ENCODE measurements at places on chromosomes 1 and 21.

- DNase-seq: no peak
Observed at GRCh38 chr1:101262630-101263348, 26.0 kb downstream of the S1PR1 start.

DNA sequence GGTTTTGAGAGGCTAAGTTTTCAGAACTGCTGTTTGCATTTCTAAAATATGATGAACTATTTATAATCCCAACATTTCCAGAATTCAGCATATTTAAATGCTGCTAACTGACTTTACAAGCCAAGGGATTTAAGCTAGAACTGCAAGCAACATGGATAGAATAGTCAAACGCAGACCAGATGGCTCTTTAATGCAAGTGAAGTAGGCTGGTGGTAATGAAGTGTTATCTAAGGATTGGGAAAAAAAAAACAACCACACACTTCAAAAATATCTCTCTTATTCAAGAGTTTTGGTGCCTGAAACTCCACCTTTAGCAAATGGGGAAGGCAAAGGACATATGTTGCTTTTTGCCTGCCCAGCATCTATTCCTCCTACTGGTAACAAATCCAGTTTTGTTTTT is 20.9 kb upstream of the SSX2IP start:
- no peak for DNase-seq

DNA sequence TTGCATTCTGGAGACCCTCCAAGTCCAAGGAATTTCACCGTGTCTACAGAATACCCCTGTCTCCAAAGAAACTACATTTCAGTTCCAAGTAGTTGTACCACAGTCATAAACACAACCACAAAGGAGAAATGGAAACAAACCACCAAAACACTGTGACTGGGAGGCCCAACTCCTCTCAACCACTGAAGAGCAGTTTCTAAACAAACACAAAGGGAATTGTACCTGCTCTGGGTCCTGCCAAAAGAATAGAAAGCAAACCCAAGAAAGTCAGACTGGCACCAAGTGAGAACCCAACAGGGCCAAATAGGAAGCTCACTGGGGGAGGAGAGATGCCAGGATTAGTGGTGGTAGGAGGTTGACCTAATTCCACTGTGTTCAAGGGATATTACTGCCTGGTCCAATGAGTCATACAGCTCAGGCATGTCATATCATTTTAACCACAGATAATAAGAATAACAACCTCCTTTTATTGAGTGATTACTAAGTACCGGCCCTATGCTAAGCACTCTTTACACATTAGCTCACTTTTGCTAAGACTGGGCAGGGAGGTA is 123.9 kb upstream of the PPP2R5A start:
- no peak for DNase-seq

- no peak for DNase-seq
Observed at GRCh38 chr1:220326578-220326977, 54.3 kb upstream of the RAB3GAP2 start.

- DNase-seq: no peak
Observed at GRCh38 chr1:109266965-109267364, 16.0 kb downstream of the PSRC1 start.

DNA sequence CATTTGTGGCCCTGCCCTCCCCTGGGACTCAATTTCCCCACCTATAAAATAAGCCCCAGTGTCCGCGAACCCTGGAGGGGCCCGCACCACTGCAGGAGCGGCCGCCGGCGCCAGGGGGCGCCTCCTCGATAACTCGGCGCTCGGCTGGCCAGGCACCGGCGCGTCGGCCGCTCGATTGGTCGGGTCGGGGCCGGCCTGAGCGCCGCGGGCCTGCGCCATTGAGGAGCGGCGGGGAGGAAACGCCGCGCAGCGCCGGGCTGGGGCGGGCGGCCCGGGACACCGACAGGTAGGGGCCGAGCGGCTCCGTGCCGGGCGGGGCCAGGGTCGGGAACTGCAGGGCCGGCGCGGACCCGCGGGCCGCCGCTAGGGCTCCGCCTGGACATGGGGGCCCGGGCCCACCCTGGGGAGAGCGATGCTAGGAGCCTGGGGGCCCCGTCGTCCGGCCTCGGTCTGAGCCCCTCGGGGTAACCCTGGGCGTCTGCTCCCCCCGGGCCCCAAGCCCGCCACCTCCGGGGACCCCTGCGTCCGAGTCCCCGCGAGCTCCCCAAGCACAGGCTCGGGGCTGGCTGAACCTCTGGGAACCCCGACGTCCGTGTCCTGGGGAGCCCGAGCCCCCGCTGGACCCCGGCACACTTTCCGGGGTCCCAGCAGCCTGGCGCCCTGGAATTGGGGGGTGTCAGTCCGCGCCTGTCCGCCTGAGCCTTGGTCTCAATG is at the start of gene VPS13D:
TSS of gene VPS13D (plus strand) at position 196 of the 714 bp plus-strand sequence. CDS start 4,237 bp downstream, outside the sequence.
- peak; percentile 18 for DNase-seq

- no peak for DNase-seq
Observed at GRCh38 chr21:31937303-31937702, 64.5 kb downstream of the HUNK start.

DNA sequence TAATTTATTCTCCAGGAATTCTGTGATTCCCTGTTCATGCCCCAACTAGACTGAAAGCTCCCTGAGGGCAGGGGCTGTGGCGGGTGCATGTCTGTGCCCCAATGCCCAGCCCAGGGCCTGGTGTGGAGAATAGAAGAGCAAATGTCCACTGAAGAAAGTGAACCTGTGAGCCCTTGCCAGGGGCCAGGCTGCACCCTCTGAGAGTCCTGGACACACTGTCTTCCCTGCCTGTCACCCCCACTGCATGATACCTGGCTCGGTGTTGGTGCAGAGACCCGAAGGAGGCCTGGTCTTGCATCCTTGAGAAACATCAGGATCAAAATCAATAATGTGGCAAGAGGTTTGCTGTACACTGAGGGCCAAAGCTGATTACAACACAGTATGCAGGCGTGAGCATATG is 69.8 kb upstream of the RUNX3 start:
- no peak for DNase-seq

DNA sequence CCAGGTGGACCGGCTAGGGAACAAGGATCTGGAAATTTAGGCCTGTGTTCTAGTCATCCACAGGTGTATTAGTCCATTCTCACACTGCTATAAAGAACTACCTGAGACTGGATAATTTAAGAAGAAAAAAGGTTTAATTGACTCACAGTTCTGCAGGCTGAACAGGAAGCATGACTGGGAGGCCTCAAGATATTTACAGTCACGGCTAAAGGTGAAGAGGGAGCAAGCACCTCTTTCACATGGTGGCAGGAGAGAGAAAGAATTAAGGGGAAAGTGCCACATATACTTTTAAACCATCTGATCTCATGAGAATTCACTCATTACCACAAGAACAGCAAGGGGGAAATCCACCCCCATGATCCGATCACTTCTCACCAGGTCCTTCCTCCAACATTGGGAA is 174.7 kb upstream of the C1orf105 start:
- DNase-seq: no peak

DNA sequence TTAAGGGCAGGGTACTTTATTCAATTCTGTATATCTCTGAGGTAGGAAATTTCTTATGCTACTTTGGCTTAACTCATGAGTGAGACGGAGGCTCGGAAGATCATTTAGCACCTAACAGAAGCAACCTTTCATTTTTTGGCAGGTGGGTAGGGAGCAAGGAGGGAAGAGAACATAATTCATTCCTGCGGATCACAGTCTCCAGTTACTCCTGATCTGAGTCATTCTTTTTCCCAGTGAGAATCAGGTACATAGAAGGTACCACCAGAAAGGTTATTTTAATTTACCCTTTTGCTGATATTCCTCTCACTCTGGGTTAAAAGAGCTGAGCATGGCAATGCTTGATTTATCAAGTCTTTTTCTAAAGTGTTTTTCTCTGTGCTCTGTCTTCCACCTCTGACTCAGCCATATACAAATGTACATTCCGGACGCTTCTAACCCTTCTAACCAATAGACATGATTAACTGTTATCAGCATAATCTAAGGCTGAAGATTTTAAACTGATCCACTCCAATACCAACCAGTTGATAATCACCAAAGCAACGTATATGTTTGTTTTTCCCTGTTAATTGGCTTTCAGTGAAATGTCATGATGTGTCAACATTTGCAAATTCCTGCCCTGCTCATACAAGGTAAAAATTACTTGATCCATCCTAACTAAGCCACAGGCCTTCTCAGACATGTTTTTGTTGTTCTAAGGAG is 271.7 kb downstream of the DUSP10 start:
- no peak for DNase-seq

GRCh38 chr1:228058949-228059633 is 23.4 kb upstream of the ARF1 start:
- no peak for DNase-seq

DNA sequence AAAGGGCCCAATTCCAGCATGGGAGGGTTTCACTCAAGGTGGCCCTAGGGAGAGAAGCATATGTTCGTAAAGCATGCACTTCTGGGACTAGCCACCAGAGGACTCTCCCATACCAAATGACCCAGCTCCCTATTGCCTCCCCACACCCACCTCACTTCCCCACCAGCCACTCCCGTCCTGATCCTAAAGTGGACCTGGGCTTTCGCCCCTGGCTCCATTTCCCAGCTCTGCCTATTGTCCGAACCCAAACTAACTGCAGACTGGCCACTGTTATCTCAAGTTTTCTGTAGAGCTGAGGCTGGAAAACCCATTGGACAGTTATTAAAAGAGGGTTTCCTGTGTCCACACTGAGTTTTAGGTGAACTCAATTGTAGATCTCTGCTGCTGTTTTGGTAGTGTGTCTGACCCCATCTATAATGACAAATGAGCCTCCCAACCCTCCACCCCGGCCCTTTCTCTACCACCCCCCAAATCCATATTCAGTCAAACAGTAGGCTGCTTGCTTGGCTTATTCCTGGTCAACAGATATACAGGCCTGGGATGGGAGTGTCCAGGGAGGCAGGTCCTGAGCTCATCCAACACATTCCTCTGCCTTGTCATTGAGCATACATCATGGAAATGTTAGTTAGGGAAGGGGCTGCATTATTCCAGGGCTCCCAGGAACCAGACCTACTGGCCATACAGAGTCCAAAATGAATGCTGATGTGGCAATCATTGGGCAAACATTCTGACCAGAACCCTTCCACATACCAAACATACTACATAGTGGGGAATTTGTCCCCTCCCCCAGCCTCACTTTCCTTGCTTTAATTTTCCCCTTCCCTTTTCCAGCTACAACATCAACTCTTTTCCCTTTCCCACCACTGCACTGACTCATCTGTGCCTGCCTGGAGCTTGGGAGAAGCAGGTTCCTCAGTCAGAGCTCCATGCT is 59.2 kb downstream of the ABCA4 start:
- no peak for DNase-seq

GRCh38 chr1:98766255-98766654 is 104.7 kb downstream of the SNX7 start:
- DNase-seq: no peak

DNA sequence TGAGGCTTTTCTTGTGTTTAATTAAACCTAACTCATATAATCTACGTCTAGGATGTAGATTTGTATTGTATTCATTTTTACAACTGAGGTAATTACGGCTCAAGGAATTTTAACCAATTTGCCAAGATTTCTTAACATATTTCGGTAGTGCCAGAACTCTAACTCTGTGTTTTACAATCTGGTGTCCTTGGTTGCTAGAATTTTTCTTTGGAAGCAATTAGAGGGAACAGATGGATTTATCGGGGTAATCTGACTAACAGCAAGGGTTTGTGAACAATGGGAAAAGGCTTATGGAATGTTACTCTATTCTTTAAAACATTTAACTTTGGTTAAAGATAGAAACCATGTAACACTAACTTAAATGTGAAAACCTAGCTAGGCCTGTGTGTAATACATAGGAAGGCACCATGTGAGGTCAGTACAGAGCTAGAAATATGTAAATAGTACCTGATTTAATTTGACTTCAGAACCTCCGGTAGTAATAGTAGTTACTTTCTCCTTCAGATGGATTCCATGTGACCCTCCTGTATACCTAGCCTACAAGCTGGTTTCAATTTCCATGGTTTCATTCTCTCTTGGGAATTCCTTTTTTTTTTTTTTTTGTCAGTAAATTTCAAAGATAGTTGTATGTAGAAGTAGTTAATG is 1.2 kb downstream of the MTF2 start:
- no peak for DNase-seq

DNA sequence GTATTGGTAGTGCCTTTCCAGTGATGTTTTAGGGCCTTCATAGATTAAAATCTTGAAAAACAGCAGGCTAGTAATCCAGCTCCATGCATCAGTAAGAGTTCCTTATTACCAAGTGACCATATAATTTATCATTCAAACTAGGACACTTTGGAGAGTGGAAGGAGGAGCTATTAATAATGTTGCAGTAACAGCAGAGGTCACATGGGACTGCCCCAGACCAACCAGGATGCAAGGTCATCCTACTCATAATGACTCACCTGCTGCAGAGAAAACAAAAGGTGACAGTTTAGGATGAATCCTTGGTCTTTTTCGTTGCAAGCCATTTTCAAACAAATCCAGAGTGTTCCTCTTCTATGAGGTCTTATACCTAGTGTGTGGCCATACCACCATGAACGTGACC is 187.4 kb downstream of the NUF2 start:
- DNase-seq: no peak

DNA sequence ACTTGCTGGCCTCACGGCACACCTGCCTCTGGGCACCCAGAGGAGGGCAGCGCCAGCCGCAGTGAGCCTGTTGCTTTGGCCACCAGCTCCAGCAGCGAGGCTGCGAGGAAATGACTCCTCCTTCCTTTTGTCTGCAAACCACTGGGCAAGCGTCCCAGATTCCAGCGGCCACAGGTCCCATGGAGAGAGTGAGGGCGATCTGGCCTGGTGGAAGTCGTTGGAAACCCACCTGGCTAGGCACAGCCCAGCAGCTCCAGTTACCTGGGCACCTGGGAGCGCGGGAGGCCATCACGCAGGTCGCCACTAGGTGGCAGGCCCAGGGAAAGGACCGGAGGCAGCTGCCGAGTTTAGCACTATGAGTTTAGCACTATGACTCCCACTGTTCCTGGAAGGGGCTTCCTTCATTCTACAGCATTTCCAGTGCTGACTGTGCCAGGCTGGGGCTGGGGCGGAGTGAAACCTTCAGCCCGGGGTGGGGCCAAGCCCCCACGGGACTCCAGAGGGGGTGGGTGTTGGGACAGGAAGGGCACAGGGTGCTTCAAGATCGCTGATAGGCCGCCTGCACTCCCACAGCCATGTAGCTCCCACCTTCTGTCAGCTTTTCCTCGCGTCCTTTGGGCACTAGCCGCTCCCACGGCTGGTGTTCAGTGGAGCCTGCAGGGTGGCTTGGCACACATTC is 1.1 kb upstream of the ESPN start:
- DNase-seq: no peak

DNA sequence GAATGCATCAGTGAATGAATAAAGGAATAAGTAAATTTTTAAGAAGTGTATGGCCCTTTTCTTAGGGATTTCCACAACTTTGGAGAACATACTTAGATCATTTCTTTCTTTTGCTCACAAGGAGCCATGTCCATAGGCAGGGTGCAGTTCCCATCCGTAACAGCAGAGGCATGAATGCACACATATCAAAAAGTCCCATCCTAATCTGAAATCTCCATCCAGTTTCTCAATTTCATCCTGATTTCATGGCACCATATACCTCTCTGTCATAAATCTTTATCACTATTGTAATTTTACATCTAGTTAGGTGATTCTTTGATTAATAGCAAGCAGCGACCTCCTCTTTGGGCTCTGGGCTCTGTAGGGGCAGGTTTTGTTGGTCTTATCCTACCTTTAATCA is 359.2 kb downstream of the RRAGC start:
- no peak for DNase-seq

Data from urinary bladder (tissue), 4 donors.